ENCODE measurements at places on chromosomes 7 and 10.

GRCh38 chr7:33232632-33233145 lies 103.3 kb downstream of the BBS9 start:
- no peak for DNase-seq

DNA sequence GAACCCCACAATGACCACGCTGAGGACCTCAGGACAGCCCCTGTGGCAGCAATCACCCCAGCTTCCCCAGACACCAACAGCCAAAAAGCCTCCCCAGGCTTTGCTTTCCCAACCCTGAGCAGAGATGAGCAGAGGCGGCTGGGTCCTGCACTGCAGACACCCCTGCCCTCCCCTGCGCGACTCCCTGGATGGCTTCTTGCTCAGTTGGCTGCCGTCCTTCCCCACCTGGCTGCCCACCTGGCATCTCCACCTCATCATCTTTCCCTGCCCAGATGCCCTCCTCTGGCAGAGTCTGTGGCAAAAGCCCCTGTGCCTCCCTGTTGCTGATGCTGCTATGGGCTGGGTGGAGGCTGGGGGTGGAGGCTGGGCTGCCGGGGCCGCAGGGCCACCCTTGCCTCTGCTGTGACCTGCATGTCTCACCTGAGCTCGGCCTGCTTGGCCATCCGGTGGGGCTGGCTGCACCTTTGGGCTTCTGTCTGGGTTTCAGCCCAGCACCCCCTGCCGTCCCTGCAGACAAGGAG lies 567.7 kb downstream of the TCERG1L start:
- DNase-seq: no peak

DNA sequence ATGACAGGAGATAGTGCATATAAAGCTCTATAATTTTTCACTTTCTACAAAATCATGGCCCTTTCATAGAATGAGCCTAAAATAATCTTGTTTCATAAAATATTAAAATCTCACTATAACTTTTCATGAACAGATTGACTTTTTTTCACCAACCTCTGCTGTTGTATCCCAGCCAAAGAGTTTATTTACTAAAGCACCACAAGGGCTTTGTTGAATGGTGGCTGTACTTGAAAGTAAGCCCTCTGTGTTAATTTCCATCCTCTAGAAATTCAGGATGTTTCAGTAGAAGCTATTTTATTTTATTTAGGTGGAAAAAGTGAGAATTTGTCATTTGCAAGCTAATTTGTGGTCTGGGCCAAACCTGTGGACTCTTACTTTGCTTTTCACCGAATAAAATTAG lies 30.2 kb downstream of the THNSL1 start:
- no peak for DNase-seq

GRCh38 chr10:35882422-35883150 lies 240.5 kb upstream of the FZD8 start:
- DNase-seq: no peak

- no peak for DNase-seq
Observed at GRCh38 chr10:131909014-131909808, 8.4 kb downstream of the PPP2R2D start.

DNA sequence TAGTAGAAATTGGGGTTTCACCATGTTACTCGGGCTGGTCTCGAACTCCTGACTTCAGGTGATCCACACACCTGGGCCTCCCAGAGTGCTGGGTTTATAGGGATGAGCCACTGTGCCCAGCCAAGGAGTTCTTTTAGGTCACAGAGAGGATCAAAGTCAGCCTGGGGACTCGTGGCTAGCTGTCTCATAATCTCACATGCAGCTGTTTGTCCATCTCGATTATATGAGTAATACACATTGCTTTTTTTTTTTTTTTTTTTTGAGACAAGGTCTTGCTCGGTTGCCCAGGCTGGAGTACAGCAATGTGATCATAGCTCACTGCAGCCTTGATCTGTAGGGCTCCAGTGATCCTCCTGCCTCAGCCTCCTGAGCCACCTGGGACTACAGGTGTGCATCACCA lies 2.2 kb downstream of the IFT22 start:
- DNase-seq: no peak

DNA sequence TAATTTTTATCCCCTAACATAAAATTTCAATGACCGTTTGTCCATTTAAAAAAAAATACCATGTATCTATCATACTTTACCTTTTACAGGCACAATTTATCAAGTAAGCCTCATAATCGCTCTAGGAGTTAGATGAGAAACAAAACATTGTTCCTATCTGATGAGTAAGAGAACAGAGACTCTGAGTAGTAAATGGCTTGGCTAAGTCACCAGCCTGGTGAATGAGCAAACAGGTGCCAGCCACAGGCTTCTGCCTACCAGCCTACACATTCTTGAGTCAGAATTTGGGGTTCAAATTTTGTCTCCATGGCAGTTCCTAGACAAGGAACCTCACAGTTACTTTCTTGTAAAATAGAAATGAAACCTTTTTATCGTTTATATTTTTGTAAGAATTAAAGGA lies 235.4 kb downstream of the HGF start:
- DNase-seq: no peak

- DNase-seq: no peak
Observed at GRCh38 chr10:15879058-15879457, 18.8 kb upstream of the MINDY3 start.

DNA sequence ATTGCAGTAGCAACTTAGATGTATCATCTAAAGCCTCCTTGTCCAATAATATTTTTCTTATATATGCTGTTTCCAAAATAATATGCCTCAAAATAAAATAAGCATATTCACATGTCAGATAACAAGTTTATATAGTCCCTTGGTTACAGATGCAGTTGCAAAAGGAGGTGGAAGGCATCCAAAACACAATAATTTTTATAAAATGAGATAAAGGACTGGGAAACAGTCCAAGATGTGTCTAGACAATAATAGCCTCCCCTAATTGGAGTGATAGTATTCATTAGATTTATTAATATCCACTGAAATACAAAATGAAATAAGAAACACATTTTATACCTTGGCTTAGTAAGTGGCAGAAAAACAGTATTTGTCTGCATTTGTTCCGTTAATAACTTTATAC lies 30.3 kb downstream of the BCAP29 start:
- DNase-seq: no peak

DNA sequence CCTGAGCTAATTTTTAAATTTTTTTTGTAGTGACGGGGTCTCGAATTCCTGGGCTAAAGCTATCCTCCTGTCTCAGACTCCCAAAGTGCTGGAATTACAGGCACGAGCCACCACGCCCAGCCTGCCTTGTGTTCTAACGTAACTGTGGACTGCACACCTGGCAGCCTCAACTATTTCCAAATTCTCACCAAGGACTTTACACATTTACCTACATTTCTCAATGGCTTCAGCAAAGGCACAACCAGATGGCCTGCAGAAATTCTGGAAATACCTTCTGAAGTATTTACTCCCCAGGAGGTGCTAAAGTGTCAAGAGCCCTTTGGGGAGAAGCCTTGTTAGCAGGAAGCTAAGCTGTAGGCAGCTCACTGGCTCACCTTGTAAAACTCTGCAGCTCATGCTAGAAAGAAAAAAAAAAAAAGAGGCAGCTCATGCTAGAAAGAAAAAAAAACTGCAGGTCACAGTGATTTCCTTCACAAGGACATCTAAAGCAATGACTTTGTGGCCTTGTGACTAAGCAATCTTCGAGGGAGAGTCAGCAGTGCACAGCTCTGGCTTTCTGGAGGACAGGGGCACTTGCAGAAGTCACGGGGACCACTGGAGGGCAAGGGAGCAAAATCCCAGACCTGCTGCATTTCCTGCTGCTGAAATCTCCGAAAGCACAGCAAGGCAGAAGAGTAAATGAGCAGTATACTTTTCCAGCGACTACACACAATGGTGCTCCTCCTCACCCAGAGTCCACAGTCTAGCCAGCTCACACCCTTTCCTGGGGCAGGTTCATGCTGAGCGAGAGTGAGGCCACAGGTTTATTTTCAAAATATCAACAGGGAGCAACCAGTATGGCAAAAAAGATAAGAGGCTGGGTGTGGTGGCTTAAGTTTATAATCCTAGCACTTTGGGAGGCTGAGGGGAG lies 40.4 kb downstream of the BAIAP2L1 start:
- DNase-seq: no peak

- DNase-seq: no peak
Observed at GRCh38 chr7:68176974-68177373, 1180.3 kb downstream of the TYW1 start.

GRCh38 chr7:119281181-119281846 lies 991.7 kb upstream of the KCND2 start:
- DNase-seq: no peak

- no peak for DNase-seq
Observed at GRCh38 chr7:15245831-15246230, 316.0 kb downstream of the AGMO start.

DNA sequence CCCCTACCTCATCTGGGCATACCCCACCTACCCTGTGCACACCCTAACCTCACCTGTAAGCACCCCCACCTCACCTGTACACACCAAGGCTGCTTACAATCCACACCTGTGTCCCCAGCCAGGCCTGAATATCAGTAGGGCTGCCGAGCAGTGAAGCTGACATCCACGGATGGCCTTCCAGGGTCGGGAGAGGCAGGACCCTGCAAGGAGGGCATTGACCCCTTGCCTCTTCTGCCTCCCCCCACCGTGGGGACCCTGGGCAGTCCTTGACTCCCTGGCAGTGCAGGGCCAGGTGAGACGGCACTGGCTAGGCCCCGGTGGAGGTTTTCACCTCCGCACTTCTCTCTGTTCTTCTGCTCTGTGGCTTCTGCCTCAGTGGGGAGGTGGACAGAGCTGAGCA lies 37.6 kb upstream of the ELFN1 start:
- DNase-seq: no peak

DNA sequence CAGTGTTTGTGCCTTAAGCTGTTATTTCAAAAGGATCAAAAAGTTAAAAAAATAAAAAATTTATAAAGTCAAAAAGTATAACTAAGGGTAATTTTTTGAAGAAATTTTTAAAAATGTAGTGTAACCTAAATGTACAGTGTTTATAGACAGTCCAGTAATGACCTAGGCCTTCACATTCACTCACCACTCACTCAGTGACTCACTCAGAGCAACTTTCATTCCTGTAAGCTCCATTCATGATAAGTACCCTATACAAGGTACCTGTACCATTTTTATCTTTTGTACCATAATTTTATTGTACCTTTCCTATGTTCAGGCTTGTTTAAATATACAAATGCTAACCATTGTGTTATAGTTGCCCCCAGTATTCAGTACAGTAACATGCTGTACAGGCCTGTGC lies 21.5 kb downstream of the DNAJC9 start:
- no peak for DNase-seq

DNA sequence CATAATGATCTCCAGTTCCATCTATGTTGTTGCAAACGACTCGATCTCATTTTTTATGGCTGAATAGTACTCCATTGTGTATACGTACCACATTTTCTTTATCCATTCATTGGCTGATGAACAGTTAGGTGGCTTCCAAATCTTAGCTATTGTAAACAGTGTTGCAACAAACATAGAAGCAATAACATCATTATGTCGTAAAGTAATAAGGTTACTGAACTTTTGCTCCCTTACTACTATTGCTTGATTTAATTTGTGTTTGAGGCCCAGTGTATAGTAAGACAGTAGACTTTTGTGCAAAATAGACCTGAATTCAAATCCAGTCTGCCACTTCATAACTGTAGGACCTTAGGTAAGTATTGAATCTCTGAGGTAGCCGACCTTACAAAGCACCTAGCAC lies 200.1 kb upstream of the CELF2 start:
- DNase-seq: no peak

DNA sequence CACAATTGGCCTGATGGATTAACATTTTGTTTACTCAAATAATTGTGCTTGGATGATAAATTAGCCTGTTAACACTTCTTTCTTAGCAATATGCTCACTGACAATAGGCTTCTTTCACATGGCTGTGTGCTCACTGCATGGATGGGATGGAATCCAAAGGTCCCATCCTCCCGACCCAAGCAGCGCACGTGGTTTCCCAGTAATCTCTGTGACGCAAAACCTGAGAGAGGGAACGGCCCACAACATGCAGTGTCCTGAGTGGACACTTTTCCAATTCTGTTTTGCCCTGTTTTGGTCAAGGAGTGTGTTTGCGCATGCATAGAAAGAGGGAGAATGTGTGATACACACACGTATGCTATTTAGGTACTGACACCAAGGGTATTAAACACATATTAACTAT lies 42.1 kb upstream of the RASGEF1A start:
- DNase-seq: no peak

DNA sequence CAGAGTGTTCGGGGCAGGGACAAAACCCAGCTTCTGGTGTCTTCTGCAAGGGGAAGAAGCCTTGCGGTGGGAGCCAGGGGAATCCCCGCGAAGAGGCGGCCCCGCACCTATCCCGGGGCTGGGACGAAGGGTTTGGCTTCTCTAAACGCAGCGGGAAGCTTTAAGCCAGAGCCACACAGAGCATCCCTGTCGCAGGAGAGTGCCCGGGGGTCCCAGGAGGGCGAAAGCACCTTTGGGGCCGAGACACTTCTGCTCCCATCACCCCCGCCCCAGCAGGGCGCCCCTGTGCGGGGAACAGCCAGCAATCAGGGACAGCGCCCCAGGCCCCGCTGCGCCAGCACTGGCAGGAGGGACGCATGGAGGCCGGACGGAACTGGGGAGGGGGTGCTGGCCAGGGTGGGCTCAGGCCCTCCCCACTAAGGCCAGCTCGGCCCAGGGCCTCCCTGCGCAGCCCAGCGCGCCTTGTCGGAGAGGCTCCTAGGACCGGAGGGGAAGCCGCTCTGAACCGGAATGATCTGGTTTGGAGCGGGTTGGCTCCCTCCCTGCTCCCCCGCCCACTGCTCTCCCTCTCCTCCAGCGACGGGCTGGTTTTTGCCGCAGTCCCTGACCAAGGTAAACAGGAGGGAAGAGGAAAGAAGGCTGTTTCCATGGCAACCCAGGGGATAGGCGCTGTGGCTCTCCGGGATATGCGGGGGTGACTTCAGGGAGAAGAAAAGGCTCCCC lies 63.9 kb downstream of the TMEM209 start:
- no peak for DNase-seq

GRCh38 chr7:28354601-28355402 lies 57.5 kb upstream of the CREB5 start:
- no peak for DNase-seq

GRCh38 chr10:12659706-12660105 lies 310.4 kb downstream of the CAMK1D start:
- DNase-seq: no peak

- no peak for DNase-seq
Observed at GRCh38 chr10:95759233-95759826, 3.4 kb downstream of the ENTPD1 start.

DNA sequence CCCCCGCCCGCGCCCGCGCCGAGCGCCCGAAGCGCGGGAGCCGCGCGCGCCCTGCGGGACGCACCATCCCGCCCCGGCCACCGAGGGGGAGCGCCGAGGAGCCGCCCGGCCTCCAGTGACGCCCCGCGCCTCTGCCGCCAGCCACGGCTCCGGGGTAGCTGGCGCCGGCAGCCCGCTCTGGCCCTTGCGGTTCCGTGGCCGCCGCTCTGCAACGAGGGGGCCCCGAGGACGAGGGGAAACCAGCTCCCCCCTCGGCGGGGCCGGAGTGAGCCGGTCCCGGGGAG lies at the start of gene PAXIP1:
Gene PAXIP1, minus strand, starts transcription at position 33 of the 284 bp plus-strand sequence. CDS start 195 bp downstream, outside the sequence.
- peak; percentile 11 for DNase-seq

Measured in stimulated activated CD8-positive, alpha-beta memory T cell treated with anti-CD3 and anti-CD28 coated beads, Interleukin-15, amount 100 ng/mL, for 1 hour (primary cell).